NCI-H1048 (cell line): ENCODE measurements at places on chromosomes 2 and 18.

GRCh38 chr18:42508683-42509296, 553.8 kb downstream of the PIK3C3 start:
- DNase-seq, result no peak

DNA sequence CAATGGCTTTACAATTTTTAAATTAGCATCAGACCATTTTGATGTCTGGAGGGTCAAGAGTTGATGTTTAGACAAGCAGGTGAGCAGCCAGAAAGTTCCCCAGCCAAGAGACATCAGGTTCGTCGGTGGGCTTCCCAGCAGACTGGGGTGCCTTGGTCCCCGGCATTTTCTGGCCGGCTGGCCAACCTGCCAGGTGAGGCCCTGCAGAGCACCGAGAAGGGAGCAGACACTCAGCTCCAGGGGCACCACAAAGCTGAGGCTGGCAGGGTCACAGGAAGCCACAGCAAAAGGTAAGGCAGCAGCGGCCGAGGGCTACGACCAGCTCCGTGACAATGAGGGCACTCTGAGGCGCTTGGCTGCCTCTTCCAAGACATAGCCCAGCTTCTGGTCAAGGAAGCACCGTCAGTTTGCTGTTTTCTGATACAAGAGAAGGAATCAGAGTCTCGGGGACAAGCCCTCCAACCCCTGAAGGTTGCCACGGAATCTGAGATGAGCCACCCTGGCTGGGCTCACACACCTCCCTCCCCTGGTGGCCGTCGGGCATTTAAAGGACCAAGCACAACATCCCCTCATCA, 229.0 kb downstream of the MGAT5 start:
- DNase-seq, result no peak

- DNase-seq, result no peak
Measured at GRCh38 chr18:72700961-72701710, 157.0 kb upstream of the CBLN2 start.

DNA sequence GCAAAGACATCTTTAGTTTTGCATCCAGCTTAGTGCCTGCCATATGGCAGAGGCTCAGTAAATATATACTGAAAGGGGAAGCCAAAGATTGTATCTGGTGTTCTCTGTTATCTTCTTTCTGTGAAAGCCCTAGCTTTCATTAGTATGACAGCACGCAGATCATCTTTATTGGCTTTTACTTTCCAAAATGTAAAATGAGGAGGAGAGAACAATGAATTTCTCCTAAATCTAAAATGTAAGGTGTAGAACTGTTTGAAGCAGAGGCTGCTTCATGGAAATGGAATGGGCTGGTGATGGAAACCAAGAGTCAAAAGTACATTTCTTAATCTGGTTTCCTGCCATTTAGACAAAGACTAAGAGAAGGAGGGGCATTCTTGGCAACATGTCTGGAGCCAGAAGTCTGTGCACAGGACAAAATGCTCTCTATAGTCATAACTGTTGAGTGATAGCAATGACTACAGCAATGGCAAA, 1029.9 kb upstream of the PIK3C3 start:
- no peak for DNase-seq

GRCh38 chr2:145108959-145109710, 589.2 kb upstream of the ZEB2 start:
- DNase-seq, result no peak

DNA sequence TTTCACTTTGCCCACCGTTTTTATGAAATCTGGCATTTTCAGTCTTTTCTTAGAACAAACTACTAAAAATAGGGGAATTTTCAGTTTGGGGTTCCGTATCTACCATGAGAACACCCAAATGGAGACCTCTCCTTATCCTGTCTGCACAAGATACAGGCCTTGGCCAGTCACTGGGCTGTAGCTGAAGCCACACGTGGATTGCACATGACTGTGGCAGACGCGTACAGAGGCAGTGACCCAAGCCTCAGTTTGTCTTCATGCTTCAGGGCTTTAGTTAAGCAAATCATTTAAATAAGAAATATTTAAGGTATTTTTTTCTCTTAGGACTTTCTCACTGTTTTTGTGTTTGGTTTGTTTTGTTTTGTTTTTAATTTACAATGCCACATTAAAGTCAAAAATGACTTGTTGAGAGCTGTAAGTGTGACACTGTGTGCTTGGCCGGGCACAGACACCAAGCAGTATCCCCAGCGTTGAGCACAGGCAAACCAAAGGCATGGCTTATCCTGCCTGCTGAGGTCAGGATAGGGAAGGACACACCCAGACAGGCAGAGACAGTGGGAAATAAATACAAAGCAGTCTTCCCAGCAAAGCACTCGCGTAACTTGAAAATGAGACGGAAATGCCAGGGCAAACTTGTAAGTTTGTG, 53.3 kb downstream of the TRAPPC12 start:
- no peak for DNase-seq

GRCh38 chr2:62498739-62499138, 7.3 kb downstream of the TMEM17 start:
- DNase-seq, result no peak

- no peak for DNase-seq
Measured at GRCh38 chr2:126914811-126915500, 16.3 kb downstream of the TEX51 start.

GRCh38 chr2:28463893-28464292, 32.0 kb upstream of the PLB1 start:
- DNase-seq, result no peak

GRCh38 chr2:15307526-15307925, 253.6 kb downstream of the NBAS start:
- no peak for DNase-seq

DNA sequence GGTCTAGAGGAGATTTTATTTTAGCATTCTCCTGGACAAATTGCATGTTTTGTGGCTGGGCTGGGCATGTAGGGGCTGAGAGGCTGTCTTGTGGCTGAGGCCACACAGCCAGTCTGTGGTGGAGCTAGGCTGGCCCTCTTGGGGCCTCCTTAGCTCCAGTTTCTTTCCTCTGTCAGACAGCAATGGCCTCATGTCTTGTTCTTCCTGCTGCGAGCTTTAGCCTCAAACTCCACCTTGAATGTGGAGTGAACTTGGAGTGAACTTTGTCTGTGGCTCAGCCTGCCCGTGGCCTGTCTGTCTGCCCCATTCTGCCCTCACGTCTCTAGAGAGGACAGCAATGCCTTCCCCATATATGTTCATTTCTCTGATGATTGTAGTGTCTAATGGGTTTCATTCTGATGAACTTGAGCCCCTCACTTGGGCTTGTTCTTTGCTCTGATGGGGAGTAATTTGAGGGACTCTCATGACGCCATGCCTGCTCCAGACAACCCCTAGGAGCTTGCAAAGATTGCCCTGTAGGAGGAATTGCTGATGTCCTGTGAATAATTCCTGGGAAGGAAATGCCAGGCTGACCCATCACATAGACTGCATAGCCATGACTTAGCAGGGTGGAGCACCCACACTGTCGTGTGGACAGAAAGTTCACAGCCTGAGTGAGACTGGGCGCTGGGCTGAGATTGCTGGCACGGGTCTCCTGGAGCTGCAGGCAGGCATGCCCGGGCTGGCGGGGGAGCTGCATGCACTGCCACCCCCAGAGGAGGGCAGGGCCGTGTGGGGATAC, 42.6 kb downstream of the ASAP2 start:
- DNase-seq, result no peak

DNA sequence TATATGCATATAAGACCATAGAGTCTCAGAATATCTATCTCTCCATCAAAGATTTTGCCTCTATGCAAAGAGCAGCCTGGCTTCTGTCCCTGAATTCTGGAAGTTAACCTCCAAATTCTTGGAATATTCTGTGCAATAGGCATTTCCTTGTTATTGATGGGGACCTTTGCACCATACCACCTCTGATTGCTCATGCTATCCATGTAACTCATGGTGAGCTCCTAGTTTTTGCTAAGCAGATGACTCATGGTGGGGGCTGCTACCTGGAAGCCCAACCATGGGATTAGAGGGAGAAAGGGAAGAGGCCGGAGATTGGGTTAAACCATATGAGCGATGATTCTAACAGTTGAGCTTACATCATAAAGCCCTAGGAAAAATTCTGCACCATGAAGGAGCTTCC, 310.2 kb upstream of the FIGN start:
- no peak for DNase-seq

- DNase-seq, result no peak
Measured at GRCh38 chr2:11998218-11998617, 251.8 kb downstream of the LPIN1 start.

- DNase-seq, result no peak
Measured at GRCh38 chr2:10338270-10339188, 35.8 kb downstream of the HPCAL1 start.
